ENCODE measurements at places on chromosomes 5 and 9. TPM values are rescaled to one million over a fixed set of nuclear protein-coding genes. Genes with fewer than 3 reads are reported as not detected.

TAF1L gene
- not detected for total RNA-seq

PLCXD3 gene
- 0.20 TPM for total RNA-seq

NMUR2 gene
- not detected for total RNA-seq

VCP gene
- total RNA-seq: 306 TPM

C1QTNF3 gene
- total RNA-seq: 0.24 TPM

S100Z gene
- total RNA-seq: 0.48 TPM

PCDHAC2 gene
- total RNA-seq: not detected

PIP5K1B gene
- not detected for total RNA-seq

AIF1L gene
- 0.72 TPM for total RNA-seq

SLC34A3 gene
- total RNA-seq: not detected

IL13 gene
- total RNA-seq: not detected

PCDHB7 gene
- 0.39 TPM for total RNA-seq

IL9 gene
- not detected for total RNA-seq

CDC20B gene
- not detected for total RNA-seq

CHMP5 gene
- total RNA-seq: 143 TPM

IL17B gene
- total RNA-seq: not detected

DMAC1 gene
- 12.1 TPM for total RNA-seq
